ENCODE measurements at places on chromosomes 2 and 18.

DNA sequence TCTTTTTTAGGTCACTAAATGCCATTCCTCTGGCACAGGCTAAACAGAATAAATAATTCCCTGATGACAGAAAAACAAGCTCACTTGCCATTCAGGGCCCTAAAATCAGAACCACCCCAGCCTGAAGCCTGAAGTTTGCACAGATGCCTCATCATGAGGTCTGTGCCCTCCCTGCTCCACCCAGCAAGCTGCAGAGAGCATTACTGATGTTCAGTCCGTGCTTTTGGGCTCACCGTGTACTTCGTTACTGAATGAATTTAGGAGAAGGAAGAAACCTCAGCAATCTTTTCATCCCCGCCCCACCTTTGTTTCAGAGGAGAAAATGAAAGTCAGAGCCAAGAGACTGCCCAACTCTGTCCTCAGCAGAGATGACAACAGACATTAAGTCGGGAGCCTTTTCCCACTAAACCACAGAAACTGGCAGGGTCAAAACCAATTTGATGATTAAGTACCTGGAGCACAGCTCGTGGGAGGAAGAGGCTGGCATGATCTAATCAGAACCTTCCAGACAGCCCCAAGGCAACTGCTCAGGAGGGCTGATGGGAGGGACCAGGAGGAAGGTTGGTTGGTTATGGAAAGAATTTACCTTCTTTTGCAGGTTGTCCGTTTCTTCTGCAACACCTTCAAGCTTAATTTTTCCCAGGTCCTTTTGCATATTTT is 122.7 kb downstream of the LAMA1 start:
- no peak for DNase-seq

DNA sequence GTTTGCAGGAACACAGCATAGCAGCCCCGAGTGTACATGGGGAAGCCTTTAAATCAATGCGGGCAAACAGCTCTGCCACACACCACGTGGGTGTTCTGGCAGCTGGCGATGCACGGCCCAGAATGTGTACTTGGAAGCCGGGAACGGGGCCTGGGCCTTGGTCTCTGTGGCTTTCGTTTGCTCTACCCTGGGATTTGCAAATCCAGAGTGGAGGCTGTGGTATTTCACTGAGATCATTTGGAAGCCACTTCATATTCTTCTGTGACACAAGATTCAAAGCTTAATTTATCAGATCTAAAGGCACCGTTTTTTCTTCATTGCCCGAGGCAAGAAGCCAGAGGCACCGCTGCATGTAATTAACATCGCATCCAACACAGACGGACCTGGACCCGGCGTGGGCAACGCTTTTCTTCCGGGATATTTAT is 246.3 kb upstream of the MYT1L start:
- no peak for DNase-seq

DNA sequence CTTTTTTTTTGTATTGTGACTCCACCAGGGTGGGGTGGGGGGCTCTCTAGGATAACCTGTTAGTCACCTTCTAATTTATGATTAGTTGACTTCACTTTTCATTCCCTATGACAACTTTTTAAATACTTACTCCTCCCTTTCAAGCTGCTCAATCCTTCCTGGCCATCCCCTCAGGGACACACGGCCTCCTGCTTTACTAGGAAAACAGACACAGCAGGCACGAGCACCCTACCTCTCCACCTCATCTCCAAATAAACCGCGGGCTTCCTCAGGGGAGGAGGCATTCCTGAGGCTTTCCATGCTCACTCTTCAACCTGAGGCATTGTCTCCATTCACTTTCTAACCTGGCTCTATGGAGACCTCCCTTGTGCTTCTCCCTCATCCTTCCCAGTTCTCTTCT is 33.0 kb downstream of the B4GALT6 start:
- no peak for DNase-seq

GRCh38 chr18:23270986-23271680 is 135.8 kb downstream of the CABLES1 start:
- no peak for DNase-seq

GRCh38 chr18:75244351-75245313 is 34.0 kb downstream of the TSHZ1 start:
- DNase-seq, result no peak

DNA sequence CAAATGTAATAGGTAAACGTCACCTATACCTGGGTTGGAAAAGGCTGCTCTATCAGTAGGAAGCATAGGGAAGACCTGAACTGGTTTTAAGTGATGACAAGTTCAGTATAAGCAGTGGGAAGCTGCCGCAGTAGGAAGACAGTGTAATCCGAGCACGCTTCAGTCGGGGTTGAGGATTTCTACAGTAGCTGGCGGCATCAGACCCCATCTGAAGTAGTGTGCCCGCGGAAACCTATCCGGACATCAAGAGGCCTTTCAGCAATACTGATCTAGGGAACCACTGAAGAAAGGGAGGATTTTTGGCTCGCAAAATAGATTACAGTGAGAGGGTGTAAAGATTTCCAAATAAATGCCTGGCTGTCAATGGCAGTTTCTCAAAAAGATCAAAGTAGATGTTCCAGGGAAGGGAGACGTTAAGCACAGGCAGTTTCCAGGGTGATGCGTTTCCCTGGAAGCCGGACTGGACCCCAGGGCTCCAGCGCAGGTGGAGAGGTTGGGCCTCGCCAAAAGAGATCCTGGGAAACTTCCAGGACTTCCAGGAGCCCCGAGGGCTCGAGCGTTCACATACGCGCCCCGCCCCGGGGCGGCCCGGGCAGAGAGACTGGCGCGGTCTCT is 5.3 kb downstream of the LOXL3 start:
- no peak for DNase-seq

DNA sequence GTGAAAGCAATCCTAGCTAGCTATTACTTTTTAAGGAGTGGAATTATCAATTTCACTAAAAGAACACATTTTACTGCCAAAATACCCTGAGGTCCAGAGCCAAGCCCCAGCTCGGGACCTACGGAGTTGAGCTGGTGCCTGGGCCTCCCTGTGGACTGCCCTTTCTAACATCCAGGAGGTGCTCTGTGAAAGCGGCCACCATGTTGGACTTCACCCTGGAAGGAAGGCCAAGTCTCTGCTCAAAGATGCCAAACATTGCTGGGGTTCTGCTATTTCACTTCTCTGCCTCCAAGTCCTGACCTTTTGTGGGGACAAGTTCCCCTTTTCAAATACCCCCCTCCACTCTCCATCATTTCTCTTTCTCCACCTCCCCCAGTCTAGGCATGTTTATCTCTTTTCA is 498.7 kb upstream of the RAB6C start:
- no peak for DNase-seq

DNA sequence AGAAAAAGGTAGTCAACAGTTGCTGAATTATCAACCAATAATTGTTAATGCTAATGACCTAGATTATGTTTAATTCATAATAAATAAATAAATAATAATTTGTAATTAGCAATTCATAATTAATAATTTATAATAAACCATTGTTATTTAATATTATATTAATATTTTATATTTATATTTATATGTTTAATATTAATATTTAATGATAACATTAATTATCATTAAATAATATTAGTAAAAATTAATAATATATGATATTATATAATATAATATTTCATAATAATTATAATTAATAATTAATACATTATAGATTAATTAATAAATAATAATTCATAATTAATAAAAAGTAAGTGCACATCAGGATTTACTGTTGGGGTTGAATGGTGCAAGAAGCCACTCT is 389.4 kb upstream of the RGPD4 start:
- DNase-seq, result no peak

DNA sequence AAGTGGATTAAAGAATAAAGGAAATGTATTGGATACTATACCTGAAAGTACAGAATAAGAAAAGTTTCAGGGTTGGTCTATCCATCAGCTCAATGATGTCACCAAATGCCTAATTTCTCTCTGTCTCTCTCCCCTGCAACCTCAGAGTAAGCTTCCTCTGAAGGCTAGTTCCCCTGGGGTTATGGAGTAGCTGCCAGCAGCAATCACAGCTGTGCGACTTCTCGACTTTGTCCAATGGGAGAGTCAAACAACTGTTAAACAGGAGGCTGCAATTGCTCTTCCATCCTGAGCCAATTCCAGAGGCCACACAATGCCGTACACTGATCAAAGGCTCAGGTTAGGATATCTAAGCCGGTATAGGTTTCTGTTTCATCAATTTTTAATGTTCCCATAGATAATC is 95.3 kb upstream of the FANCL start:
- no peak for DNase-seq

DNA sequence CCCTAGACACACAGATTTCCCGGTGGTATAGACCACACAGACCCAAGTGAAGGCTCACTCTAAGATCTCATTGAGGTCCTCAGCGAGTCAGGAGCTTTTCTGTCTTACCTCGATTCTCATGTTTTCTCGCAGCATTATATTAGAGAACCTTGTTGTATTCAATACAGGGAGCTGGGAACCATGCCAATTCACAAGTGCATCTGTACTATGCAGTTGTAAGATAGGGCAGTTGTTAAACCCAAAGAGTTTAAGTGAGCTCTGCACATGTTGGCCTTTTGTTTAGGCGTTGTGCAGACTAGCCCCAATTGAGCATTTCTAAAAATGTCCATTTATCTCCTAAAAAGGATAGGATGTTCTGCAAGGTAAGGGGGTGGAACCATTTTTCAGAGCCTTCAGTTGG is 59.6 kb downstream of the FEZ2 start:
- no peak for DNase-seq

GRCh38 chr2:2044269-2045057 is 286.6 kb downstream of the MYT1L start:
- no peak for DNase-seq

DNA sequence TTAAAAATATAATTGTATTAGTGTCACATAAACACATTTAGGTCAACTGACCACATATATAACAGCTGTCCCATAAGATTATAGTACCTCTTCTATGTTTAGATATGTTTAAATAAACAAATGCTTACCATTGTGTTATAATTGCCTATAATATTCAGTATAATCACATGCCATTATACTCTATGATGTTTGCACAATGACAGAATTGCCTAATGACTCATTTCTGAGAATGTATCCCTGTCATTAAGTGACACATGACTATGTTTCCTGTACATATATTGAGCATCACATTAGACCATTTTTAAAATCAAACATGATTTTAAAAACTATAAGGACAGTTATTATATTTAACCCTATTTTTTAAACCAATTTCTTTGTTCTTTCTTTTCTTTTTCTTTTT is 89.8 kb downstream of the HS6ST1 start:
- no peak for DNase-seq

DNA sequence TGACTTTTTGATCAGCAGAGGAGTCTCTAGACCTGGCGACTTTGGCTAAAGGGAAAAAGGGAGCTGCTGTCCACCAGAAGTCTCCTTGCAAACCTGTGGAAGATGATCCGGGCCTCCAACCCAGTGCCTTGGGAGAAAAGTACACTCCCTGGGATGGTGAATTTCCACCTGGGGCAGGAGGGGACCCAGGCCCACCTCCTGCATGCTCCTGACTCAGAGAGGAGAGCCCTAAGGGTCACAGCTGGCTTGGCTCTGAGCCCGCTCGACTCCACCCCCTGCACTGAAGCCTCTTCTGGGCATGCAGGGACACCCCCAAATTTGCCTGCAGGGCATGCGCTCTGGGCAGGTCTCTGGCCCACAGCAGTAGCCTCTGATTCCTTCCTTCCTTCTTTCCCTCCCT is 66.5 kb downstream of the PDCL3 start:
- no peak for DNase-seq

DNA sequence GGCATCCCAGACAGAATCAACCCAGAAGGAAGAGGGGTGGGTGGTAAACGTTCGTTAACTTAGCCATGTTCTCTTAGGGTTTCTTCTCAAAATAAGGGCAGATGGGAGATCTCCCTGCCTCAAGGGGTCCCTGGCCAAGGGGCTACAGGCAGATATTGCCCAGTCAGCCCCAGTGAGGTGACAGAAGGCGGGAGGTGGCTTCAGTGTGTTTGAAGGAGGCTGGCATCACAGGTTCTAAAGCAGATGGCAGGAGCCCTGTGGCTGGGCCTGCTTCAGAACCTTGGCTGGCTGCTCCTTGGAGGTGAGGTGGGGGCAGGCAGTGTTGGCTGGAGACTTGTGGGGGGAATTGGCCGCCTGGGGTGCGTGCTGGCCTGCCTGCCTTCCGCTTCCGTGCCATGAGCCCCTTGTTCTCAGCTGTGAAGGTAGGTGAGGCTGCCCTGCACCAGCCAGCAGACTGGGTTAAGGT is 23.5 kb downstream of the HPCAL1 start:
- no peak for DNase-seq
